ENCODE measurements at places on chromosomes 6 and 20.

- peak; percentile 74 for DNase-seq
Observed at GRCh38 chr6:13711324-13711732, 307 bp downstream of the RANBP9 start.

GRCh38 chr6:87237804-87238203 is 82.4 kb downstream of the ZNF292 start:
- peak; percentile 43 for DNase-seq

DNA sequence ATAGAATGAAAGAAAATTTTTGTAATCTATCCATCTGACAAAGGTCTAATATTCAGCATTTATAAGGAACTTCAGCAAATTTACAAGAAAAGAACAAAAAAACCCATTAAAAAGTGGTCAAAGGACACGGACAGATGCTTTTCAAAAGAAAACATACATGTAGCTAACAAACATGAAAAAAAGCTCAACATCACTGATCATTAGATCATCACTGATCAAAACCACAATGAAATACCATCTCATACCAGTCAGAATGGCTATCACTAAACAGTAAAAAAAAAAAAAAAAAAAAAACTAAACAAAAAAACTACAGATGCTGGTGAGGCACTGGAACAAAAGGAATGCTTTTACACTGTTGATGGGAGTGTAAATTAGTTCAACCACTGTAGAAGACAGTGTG is 837.1 kb downstream of the EPHA7 start:
- DNase-seq = no peak

- DNase-seq = peak; percentile 45
Observed at GRCh38 chr6:63565058-63565726, 7.1 kb upstream of the LOC128125822 start.

GRCh38 chr6:7916959-7917358 is 6.4 kb upstream of the TXNDC5 start:
- DNase-seq = no peak

GRCh38 chr6:68087399-68088133 is 547.5 kb upstream of the ADGRB3 start:
- DNase-seq = peak; percentile 40

DNA sequence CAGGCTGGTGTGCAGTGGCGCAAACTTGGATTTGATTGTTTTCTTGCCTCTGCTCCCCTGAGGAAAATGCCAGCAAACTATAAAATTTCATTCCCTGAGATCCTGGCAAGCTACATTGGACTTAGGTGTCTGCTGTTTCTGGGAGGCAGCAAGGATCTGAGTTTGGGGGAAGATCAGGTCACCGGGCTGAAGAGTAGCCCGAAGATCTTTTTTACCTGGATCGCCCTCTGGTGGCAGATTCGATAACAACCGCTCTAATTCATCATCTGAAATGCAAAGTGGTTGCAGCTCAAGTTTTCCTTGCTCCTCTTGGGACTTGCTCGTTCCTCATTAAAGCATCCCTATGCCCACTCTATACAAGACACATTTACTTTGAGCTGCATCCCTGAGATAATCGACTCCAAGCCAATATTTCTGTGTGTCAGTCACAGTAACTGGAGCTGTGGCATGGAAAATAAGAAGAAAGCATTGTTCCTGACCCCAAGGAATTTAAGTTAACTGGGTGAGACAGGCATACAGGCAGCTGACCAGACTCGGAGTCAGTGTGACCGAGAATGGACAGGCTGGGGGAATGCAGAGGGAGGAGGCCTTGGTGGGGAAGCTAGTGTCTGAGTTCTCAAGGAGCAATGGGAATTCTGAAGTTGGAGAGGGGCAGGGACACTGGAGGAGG is 131.8 kb upstream of the PROKR2 start:
- DNase-seq = peak; percentile 46

DNA sequence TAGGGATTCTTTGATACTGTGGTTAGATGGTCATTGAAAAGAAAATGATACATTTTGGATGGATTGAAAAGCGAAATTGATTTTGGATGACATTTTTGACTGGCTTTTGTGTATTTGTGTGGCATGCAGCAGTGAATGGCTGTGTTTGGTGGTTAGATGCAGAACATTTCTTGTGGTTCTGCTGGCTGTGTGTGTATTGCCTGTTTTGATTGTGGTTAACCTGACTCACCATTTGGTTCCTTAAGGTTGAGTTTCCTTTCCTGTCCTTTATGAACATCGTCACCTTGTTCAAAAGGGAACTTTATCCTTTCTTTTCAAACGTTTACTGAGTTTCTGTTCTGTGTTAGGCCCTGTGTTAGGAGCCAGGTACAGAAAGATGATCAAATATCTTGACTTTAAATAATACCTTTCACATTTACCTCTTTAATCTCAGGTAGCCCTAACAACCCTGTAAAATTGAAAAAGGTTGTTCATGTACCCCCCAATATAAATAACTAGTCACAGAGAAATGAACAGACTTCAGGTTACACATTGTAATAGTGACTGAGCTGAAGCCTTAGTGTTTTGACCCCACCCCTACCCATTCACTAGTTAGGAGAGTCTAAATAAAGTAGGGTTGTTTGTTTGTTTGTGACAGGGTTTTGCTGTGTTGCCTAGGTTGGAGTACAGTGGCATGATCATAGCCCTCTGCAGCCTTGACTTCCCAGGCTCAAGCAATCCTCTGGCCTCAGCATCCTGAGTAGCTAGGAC is 23.8 kb downstream of the ANKS1A start:
- DNase-seq = peak; percentile 86

- no peak for DNase-seq
Observed at GRCh38 chr6:3288711-3289663, 30.2 kb downstream of the PSMG4 start.

DNA sequence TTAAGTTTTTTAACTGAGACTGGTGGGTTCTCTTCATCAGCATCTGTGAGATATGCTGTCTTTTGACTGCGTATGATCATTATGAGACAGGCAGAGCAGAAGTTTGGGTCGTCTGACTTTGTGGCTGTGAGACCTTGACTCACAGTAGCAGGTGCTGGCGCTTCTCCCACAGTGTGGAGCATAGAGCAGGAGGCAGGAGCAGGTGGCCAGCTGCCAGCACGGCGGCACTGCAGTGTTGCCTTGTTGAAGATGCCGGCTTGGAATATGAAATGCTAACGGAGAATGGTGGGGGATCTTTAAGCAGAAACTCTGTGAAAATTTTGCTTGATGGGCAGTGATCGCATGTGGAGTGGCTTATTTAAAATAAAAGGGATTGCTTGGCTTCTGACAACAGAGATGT is 105.0 kb downstream of the TIAM2 start:
- no peak for DNase-seq

GRCh38 chr6:163588220-163588919 is 173.9 kb downstream of the QKI start:
- peak; percentile 26 for DNase-seq

DNA sequence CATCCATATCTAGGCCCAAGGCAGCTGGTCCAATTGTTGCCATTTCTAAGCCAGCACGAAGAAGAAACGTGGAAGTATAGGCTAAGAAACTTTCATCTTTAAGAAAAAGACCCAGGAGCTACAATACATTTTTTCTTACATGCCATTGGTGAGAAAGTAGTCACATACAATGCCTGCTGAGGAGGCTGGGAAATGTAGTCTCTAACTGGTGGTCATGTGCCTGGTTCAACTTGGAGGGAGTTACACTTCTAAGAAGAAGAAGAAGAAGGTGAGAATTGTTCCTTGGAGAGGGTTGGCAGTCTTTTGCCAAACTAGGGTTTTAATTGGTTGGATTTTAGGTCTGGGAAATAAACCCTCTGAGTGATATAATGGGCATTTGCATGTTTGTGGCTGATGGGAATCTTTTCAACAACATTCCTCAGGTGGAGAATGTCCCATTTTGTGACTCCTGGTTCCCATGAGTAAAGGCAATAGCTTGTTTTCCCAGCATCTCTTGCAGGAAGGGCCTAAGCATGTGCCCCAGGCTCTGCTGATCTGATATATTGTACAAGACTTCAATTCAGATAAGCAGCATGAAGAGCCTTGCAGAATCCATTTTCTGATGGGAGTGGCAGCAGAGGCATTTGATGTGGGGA is 47.0 kb upstream of the PREP start:
- DNase-seq = no peak

DNA sequence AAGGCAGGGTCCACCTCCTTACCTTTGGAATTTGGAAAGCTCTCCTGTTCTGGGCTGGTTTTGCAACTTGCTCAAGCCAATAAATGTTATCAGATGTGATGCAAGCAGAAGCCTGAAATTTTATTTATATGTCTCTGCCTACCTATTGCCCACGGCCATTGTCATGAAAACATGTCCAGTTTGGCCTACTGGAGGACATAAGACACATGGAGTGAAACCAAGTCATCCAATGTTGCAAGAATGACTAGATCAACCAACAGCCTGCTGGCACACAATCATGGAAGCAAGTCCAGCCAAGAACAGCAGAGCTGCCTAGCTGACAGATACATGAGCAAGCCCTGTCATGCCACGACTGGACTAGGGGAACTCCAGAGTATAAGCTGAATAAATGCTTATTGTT is 56.7 kb upstream of the IRAK1BP1 start:
- no peak for DNase-seq

DNA sequence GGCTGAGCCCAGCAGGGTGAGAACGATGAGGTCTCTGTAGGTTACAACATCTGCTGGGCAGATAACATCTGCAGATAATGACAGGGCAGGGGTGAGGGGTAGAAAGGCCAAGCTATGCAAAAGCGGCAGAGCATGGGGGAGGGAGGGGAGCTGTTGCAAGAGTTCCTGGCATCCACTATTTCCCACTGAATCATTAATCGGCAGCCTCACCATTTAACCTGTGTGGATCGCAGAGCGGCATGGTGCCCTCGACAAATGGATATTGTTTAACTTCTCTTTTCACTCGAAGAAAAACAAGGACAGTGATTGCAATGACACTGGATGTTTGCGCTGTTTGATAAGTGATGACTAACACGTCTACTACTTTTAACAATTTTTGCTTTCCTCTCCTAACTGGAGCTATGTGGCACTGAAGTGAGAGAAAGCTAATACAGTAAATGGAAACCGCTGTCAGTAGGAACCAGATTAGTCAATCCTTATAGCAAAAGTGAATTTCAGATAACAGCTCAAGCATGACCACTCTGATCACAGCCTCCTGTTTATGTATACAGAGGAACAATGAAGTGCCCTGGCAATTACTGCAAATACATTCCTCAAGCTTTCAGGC is 381.5 kb downstream of the TFAP2A start:
- no peak for DNase-seq

DNA sequence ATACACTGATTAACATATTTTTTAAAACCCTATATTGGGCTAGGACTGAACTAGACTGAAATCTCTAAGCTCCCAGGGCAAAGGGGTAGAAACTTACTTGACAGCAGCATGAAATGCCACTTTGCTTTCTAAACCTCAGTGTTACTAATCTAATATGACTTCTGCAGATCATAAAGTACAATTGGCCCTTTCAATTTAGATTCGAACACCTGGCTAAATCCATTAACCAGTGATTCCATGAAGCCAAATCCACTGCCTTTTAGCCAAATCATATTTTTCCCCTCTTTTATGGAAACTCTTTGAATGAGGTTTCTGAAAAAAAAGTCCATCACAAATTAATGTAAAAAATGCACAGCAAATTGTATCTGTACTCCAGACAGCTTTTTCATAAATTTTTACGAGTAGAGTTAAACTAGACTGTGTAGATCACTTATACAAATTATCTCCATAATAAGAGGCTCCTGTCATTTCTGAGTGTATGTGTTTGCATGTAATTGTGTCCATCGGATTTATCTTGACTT is 25.7 kb downstream of the EPHA7 start:
- no peak for DNase-seq

GRCh38 chr6:151436802-151437201 is 15.1 kb downstream of the RMND1 start:
- DNase-seq = peak; percentile 67

DNA sequence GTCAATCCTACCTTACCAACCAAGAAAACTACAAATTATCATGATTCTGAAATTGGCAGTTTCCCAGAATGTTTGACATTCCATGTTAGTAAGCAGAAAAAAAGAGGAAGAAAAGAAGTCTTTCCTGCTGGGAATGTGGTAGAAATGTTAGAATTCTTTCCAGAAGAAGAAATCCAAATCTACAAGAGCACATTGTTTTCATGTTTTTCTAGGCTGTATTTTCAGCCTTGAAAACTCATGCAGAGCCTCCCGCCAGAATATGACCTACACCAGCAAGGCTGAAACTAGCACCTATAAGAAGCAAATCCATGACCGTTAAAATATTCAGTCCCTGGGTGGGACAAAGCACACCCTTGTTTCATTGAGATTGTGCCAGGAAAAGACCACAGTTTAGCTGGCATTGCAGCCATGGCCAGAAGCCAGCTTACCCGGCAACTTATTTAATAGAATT is 259.4 kb downstream of the GJA1 start:
- no peak for DNase-seq

GRCh38 chr6:70412252-70413113 is 825 bp upstream of the FAM135A start:
- no peak for DNase-seq

DNA sequence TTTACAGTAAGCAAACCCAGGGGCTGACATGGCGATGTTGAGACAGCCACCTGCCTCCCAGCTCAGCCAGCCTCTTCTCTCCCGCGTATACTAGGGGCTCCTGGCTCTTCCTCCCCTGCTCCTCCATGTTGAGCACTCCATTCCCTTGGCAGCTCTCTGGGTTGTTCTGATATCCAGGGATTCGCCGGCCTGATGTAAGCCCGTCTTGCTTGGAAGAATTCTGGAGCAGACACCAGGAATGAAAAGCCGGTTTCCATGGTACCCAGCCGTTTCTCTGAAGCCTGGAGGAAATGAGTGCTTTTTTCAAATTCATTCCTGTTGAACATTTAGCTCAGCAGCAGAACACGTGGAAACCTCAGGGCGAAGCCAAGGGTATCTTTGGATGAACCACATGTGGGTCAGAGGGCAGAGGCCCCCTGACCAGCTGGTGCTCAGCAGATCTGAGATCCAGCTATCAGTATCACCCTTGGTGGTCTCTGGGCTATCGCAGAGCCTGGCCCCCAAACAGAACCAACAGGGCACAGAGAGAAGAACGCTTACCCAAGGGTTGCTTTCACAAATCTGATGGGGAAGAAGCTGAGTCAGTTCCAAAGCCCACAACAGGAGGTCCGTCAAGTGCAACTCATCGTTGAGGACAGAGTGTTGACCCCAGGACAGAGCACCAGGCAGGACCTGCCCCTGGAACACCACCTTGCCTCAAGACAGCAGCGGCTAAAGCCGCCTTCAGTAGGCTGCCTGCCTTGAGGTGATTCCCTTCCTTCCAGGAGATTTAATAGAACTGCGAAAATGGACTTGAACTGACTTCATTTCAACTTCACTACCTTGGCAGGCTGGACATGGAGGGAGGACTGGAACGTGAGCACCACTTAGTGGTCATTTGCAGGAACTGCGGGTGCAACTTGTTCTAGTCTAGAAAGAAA is 96.1 kb upstream of the RIN2 start:
- DNase-seq = peak; percentile 64

- peak; percentile 65 for DNase-seq
Observed at GRCh38 chr6:41622206-41622988, 15.9 kb upstream of the MDFI start.

GRCh38 chr6:154414021-154414813 is 57.6 kb upstream of the IPCEF1 start:
- DNase-seq = peak; percentile 29

GRCh38 chr6:77463308-77463860 is at the start of gene HTR1B:
HTR1B (minus strand) TSS chr6:77463491; CDS start chr6:77463403, 88 bp downstream.
- DNase-seq = peak; percentile 69

- DNase-seq = no peak
Observed at GRCh38 chr6:30157999-30158398, 3.0 kb downstream of the TRIM10 start.

All from mesenchymal stem cell (in vitro differentiated cells and primary cell).